ENCODE measurements at places on chromosomes 6 and 20. TPM values are rescaled to one million over a fixed set of nuclear protein-coding genes. Genes with fewer than 3 reads are reported as not detected.

Gene POU5F1
- not detected for total RNA-seq

Gene CCM2L
- not detected for total RNA-seq

Gene RPP21
- 37.5 TPM for total RNA-seq

Gene FAM162B
- total RNA-seq = not detected

Gene WASF1
- 0.46 TPM for total RNA-seq

Gene MRPL2
- total RNA-seq = 59.3 TPM

Gene KCNK5
- 4.2 TPM for total RNA-seq

Gene GDAP1L1
- total RNA-seq = not detected

Gene TMEM151B
- not detected for total RNA-seq

Gene SLC17A2
- not detected for total RNA-seq

Gene HTR1B
- not detected for total RNA-seq

Gene FOXQ1
- not detected for total RNA-seq

Gene B3GAT2
- 0.05 TPM for total RNA-seq

Gene HSPA1L
- 3.3 TPM for total RNA-seq

Gene CYP24A1
- not detected for total RNA-seq

Gene ZSCAN16
- 3.2 TPM for total RNA-seq

Gene FAM209B
- total RNA-seq = 1.9 TPM
